ENCODE measurements at places on chromosomes 1 and 21. TPM values are rescaled to one million over a fixed set of nuclear protein-coding genes. Genes with fewer than 3 reads are reported as not detected.

The CELA2B gene
- total RNA-seq = not detected

- no peaks in the 10 kb centered on the region for H3K4me1 ChIP-seq
- peaks cover 15% of the 10 kb centered on the region for H3K36me3 ChIP-seq
These were observed 13.4 kb downstream of the RNASEL start for GRCh38 chr1:182575540-182576149.

DNA sequence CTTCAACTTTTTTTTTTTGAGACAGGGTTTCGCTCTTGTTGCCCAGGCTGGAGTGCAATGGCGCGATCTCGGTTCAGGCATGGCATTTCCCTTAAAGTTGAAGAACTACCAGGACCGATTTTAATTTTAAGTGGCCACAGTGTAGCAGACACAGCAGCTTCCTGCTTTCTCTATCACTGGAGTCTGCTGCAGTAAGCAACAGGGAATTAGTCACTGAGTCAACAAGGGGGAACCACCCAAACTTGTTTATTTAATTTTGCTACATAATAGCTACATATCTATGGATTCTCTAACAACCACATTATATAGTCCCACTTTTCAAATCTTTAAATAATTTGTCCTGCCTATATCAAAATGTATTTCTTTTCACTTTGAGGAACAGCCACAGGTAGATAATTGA lies 12.5 kb upstream of the TNNI3K start:
- H3K36me3 ChIP-seq = peaks cover 27% of the 10 kb centered on the region
- H3K4me3 ChIP-seq = no peak overlapping the region
- DNase-seq = no peak

The RAB13 gene
- total RNA-seq = 11.5 TPM

DNA sequence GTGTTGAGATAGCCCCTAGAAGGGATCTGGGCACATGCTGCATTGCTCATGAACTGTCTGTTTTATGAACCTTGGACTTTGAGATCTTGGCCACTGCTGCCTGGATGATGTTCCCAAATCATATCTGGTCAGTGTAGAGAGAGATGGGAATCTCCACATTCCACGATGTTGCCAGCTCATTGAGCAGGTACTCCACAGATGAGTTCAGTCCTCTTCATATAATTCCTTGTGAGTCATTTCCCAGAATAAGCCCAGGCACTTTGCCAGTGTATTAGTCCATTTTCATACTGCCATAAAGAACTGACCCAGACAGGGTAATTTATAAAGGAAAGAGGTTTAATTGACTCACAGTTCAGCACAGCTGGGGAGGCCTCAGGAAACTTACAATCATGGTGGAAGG lies 254.0 kb upstream of the RUNX1 start:
- H3K4me1 ChIP-seq = no peaks in the 10 kb centered on the region
- H3K27me3 ChIP-seq = peaks cover 8% of the 10 kb centered on the region
- no peak overlapping the region for H3K27ac ChIP-seq
- H3K36me3 ChIP-seq = no peaks in the 10 kb centered on the region
- H3K4me3 ChIP-seq = no peak overlapping the region

- DNase-seq = no peak
- H3K4me1 ChIP-seq = no peaks in the 10 kb centered on the region
- no peaks in the 10 kb centered on the region for H3K27me3 ChIP-seq
- H3K36me3 ChIP-seq = no peaks in the 10 kb centered on the region
- no peak overlapping the region for H3K4me3 ChIP-seq
These were observed 480.2 kb downstream of the COL11A1 start for GRCh38 chr1:102628109-102628613.

GRCh38 chr1:226131639-226132038 lies 54.9 kb downstream of the ACBD3 start:
- no peak overlapping the region for H3K27ac ChIP-seq
- H3K36me3 ChIP-seq = no peaks in the 10 kb centered on the region
- DNase-seq = no peak
- H3K4me3 ChIP-seq = no peak overlapping the region

- no peaks in the 10 kb centered on the region for H3K27me3 ChIP-seq
- DNase-seq = no peak
- no peak overlapping the region for H3K4me3 ChIP-seq
- H3K36me3 ChIP-seq = no peaks in the 10 kb centered on the region
These were observed 19.8 kb upstream of the MUTYH start for GRCh38 chr1:45359882-45360513.

- no peak for DNase-seq
- peaks cover 8% of the 10 kb centered on the region for H3K27me3 ChIP-seq
- no peak overlapping the region for H3K27ac ChIP-seq
- H3K4me3 ChIP-seq = no peak overlapping the region
- H3K4me1 ChIP-seq = no peaks in the 10 kb centered on the region
These were observed 41.2 kb downstream of the SPATA6 start for GRCh38 chr1:48430832-48431231.

DNA sequence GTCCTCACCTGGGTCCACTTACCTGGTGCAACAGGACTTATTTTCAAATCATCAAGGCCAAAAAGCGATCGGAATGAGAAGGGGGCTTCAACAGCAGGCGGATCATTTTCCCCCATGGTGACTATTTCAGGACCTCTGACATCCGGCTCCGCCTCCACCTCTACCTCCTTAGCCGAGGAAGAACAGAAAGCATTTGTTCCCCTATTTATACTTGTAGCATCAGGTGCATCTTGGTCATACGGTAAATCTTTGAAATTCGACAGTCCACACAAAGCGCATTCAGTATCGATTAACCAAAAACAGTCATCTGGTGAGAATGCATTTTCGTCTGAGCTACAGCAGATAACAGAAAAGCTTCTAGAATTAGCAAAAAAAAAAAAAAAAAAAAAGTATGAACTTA lies 550 bp downstream of the TMPRSS3 start:
- H3K4me3 ChIP-seq = no peak overlapping the region
- peaks cover 4% of the 10 kb centered on the region for H3K4me1 ChIP-seq
- H3K36me3 ChIP-seq = no peaks in the 10 kb centered on the region
- no peak overlapping the region for H3K27ac ChIP-seq
- peaks cover 7% of the 10 kb centered on the region for H3K27me3 ChIP-seq
- DNase-seq = no peak

The SPRR2F gene
- not detected for total RNA-seq

- H3K36me3 ChIP-seq = peaks cover 10% of the 10 kb centered on the region
- no peak for DNase-seq
These were observed 67.5 kb upstream of the CD1D start for GRCh38 chr1:158112994-158113758.

GRCh38 chr1:218171302-218171893 lies 113.7 kb upstream of the RRP15 start:
- H3K4me3 ChIP-seq = no peak overlapping the region
- H3K27ac ChIP-seq = no peak overlapping the region
- peaks cover 2% of the 10 kb centered on the region for H3K27me3 ChIP-seq
- H3K36me3 ChIP-seq = peaks cover 2% of the 10 kb centered on the region
- no peaks in the 10 kb centered on the region for H3K4me1 ChIP-seq

- no peaks in the 10 kb centered on the region for H3K36me3 ChIP-seq
- no peak for DNase-seq
- H3K27ac ChIP-seq = no peak overlapping the region
- H3K4me1 ChIP-seq = no peaks in the 10 kb centered on the region
- H3K27me3 ChIP-seq = peaks cover 52% of the 10 kb centered on the region
- no peak overlapping the region for H3K4me3 ChIP-seq
These were observed 61.3 kb downstream of the OVGP1 start for GRCh38 chr1:111366256-111366655.
